ENCODE measurements at places on chromosomes 1 and 21.

DNA sequence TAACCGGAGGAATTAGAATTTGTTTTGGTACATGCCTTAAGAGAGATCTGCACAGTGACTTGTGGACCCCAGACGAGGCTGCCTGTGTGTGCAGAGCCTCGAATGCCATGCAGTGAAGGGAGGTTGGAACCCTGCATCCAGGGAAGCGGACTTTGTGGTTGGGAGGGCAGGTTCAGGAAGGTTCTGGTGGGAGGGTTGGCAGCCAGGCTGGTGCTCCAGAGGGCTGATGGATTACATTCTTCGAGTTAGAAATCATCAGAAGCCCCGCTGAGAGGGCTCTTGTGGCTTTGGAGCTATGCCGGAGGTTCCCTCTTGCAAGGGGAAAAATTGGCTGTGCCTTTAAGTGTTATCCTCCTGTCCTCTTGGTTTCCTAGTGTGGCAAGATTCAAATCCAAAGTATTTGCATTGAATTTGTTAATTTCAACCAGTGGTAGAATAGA, 21.1 kb downstream of the ROR1 start:
- no peak for DNase-seq

DNA sequence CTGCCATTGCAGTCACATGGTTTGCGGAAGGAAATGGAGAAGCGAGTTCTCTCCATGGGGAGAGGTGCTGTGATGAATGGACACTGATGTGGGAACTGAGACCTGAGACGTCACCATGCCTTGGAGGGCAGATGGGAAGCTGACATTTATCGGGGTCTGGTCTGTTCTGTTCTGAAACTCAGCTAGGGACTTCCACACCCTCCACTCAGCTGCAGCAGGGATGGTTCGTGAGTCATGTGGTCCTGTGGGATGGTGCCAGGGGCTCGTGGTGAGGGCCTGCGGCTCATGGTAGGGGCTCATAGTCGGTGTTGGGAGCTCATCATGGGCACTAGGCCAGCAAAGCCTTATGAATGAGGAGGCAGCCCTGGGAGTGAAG, 6.1 kb downstream of the GPR137B start:
- no peak for DNase-seq

- DNase-seq: no peak
Observed at GRCh38 chr1:14451217-14451616, 147.3 kb upstream of the KAZN start.

DNA sequence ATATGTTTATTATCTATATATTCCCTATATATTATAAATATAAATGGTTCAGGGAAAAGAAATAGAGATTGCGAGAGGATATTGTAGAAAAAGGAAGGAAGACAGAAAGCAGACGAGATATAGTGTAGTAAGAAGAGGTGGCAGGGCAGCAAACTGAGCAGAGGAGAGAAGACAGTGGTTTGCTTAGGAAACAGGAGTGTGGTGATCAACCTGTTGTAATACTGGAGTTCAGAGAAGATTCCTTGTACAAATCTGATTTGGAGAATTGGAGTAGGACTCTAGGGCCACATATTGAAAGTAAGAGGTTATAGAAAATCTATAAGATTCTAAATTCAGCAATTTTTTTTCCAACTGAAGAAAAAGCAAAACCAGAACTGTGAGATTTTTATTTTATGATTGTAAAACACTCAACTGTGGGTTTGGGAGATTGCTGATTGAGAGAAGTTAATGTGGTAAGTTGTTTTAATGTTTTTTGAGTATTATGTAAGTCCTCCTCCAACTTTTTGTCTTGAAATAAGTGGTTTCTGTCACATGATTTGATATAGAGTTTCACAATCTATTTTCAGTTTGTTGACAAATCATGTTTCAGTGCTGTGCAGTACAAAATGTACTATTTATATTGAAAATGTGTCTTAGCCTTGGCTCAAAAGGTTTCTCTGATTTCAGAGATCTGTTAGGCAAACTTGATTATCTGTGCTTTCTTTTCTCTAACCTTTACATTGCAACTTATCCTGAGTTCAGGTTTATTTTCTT, 9.6 kb upstream of the AMY2B start:
- no peak for DNase-seq

DNA sequence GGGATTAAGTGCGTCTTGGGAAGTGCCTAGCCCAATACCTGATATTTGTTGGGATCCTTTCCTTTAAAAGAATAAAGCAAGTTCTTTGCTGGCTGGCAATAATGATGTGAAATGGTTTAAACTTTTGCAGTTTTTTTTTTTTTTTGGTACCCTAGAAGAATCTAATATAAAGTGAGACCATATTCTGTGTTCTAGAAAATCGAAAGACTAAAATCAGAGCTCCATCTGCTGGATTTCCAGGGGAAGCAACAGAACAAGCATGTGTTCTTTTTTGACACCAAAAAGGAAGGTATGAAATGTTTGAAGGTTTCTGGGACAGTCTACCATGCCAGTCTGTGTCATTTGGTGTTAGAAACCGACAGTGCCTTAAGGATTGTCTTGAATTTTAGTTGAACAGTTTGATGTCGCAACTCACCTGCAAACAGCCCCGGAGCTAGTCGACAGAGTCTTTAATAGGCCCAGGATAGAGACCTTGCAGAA, 6.4 kb downstream of the UTP11 start:
- DNase-seq: no peak

GRCh38 chr1:235502601-235503402, 1.4 kb downstream of the B3GALNT2 start:
- no peak for DNase-seq

- no peak for DNase-seq
Observed at GRCh38 chr1:39699419-39699818, 8.2 kb upstream of the HPCAL4 start.

DNA sequence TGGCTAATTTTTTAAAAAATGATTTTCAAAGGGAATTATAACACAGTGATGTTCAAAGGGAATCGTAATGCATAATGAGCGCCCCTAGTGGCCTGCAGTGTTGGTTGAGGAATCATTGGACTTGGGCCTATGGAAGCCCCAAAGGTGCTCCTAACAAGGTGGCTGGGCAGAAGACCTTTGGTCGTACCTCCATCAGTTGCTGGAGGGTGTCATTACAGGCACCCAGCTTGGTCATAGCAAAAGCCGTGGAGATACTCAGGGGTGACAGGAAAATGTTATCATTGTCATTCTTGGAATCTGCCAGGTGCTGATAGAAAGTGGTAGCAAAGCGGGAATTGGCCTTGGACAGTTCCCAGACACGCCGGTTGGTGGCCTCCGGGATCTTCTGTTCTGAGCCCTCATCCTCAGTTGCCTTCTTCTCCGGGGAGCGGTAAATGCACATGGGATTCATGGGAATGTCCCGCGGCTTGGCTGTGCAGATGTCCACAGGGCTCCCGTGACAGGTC, 2.7 kb downstream of the SERPINC1 start:
- DNase-seq: no peak

GRCh38 chr1:157704878-157705277, 4.3 kb upstream of the FCRL3 start:
- no peak for DNase-seq

- DNase-seq: no peak
Observed at GRCh38 chr21:37532868-37533780, 166.6 kb downstream of the DYRK1A start.

- DNase-seq: no peak
Observed at GRCh38 chr1:15151871-15152270, 1.7 kb upstream of the TMEM51 start.

DNA sequence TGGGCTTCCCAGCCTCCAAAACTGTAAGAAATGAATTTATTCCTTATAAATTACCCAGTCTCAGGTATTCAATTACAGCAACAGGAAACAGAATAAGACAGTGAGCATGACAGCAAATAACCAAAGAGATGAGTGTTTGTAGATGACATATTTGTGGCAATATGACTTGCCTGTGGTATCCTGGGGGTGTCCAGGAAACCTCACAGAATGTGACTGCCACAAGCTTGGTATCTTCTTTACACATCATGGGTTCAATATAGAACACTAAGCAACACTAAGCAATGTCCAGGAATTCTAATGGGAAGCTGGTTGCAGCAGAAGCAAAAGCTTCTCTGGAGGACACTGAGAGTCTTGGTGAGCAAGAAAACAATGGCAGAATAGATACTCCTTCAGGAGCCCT, 236.4 kb upstream of the BEND5 start:
- DNase-seq: no peak

DNA sequence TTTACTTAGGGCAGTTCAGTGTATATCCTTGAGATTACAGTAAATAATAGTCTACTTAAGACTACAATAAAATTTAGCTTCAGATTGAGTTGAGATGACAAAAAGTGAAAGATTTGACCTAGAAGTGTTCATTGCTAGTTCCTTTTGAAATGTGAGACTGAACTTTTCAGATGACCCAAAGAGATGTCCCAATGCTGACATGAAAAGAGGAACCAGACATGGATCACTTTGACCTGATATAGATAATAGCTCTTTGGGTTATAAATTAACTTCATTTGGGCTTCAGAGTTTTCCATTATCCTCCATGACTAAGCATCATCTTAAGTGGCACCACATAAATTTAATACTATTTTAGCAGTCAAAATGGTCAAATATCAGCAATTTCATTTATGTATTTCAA, 25.7 kb upstream of the OR10J5 start:
- no peak for DNase-seq

DNA sequence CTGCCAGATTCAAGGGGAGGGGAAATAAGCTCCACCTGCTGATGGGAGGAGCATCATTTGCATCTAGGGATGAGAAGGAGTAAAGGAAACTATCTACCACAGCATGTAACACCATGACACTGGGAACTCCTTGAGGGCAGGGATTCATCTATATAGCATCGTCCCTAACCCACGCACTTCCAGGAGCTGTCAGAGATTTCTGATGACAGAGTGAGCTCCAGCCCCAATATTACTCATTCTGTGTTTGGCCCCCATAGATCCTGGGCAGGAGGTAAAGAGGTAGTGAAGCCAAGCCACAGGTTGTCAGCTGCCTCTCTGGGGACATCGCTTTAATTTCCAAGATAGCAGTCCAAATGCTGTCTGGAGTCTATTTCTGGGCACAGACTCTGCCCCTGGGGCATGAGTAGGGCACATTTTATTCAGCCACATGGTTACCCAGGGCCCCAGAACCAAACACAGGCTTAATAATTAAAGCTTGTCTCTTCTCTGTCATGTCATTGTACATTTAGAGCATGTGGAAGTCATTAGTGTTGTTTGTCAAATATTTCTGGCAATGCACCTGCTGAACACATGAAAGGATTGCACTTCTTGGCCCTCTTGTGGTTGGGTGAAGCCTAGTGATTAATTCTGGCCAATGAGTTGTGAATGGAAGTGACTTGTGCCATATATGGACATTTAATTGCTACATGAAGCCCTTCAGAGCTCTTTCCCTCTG, 105.9 kb upstream of the POU3F1 start:
- DNase-seq: peak; percentile 89

DNA sequence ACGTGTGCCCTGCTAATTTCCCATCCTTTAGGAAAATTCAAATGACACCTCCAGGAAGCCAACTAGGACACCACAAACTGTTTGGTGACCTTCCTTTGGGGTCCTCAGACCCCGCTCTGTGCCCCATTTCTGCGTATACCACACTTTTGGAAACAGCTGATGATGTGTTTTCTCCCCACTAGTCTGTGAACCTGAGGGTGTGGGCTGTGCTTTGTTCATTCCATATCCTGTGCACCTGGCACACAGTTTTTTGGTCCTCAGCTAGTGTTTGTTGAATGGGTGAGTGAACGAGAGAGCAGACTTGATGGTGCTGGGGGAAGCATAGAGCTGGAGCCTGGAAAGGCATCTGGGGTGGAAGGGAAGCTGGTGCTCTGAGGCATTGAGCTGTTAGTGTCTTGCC, 48.6 kb downstream of the RPS6KA1 start:
- no peak for DNase-seq

- no peak for DNase-seq
Observed at GRCh38 chr1:220808345-220809186, 21.9 kb downstream of the MTARC1 start.

DNA sequence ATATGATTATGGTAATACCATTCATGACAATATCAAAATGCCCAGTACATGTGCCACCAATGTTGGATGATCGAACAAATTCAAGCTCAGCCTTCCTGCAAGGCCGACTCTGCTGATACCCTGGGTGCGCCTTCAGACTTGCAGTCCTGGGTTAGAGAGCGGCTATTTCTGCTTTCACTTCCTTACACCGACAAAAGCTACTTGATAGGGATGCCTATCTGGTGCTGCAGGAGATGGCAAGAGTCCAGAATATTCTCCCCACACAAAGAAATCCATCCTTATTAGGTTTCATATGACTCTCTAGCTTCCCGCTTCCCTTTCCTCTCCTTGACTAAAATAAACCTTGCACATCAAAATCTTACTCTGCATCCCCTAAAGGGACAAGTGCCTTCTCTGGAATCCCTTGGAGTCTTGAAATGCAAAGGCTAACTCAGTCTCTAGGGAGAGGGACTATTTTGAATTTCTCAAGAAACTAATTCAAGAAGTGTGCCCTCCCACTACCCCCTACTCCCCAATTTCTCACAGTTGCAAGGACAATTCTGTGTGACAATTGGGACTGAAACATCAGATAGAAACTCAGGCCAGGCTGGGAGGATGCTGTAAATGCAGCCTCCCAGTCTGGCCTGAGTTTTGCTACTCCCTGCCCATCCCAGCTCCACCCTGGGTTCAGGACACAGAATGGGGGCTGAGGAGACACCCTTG, 103.1 kb upstream of the USP24 start:
- DNase-seq: no peak

DNA sequence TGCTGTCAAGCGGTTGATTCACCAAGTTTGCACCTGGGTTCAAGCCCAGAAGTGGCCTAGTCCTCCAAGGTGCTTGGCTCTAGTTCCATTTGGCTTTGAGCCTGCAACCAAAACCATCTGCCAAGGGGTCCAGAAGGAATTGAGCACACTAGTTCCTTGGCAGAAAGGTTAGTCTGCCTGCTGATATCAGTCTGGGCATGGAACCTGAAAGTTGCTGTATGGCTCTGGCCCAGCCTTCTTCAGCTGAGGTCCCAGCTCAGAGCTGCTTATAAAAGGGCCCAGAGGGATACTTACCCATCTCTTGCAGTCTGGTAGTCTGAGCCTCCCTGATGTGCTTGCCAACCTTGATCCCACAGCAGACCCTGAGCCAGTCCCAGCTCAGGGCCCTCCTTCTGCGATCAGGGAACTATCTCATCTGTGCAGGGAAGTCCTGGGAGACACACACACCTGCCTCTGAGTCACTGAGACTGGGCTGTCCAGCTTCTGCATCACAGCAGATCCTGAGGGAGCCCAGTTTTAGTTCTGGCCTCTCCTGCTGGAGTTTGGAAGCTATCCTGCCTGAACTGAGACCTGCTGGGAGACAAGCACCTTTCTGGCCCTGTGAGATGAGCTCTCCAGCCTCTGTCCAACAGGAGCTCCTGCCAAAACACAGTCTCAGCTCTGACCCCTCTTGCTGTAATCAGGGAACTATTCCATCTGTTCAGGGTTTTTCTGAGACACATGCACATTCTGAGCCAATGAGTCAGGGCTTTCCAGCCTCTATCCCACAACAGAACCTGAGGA, 75.8 kb downstream of the CTH start:
- no peak for DNase-seq
